Endothelial cell (in vitro differentiated cells): ENCODE measurements at places on chromosomes 4 and X.

- no peak for DNase-seq
These were observed 34.9 kb upstream of the NFKB1 start for GRCh38 chr4:102466298-102466697.

- no peak for DNase-seq
These were observed 2.7 kb downstream of the TIMM17B start for GRCh38 chrX:48894891-48895290.

DNA sequence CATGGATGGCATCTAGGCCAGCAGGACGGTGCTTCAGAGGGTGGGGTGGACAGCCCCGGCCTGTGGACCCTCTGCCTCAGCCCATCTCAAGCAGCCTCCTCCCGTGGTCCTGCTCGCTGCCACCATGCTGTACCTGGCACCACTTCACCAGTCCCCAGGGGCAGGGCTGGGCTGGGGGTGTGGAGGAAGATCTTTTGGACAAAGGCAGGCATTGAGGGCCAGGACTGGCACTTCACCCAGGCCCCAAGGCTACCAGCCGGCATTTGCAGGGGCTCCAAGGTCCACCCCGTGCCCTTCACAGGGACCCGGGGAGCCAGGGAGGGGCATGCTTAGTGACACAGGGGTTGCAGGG lies 713 bp downstream of the PLXNB3 start:
- no peak for DNase-seq

DNA sequence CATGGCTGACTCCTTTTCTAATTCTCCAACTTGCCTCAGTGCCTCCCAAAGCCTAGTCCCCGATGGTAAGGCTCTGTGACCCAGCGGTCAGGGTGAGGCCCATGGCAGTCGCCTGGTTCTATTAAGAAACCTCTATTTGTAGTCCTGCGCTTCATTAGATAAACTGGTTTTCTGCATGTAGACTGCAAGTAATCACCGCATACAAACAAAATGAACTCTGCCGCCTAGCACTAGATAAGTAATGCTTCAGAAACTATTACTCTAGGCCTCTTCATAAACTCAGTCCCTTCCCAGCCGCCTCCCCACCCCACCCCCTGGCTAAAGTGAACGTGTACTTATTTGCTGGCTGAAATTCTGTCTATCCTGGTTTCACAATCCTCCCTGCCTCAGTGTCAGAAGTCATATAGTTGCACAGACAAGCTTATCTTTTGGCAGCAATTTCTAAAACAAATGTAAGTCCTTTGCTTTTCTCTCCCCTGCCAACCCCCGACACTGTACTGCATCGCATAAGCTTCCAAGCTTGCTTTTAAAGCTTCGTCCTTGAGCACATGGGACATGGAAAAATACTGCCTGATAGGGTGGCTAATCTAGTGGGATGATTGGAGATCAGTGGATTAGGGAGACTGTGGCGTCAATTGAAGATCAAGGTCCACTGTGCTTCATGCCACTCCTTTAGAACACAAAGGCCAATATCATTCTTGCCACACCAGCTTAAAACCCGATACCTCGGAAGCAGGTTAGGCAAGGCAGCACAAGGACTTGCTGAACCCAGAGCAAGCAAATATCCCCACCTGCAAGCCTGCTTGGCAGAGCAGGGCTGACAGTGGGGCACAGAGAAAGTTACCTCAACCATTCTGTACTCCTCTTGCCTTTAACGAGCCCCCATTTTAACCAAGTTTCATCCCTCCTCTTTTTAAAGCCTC lies 125.8 kb downstream of the IRF2 start:
- DNase-seq, result no peak

- DNase-seq, result no peak
These were observed 248.8 kb downstream of the PRDM5 start for GRCh38 chr4:120673696-120674095.

DNA sequence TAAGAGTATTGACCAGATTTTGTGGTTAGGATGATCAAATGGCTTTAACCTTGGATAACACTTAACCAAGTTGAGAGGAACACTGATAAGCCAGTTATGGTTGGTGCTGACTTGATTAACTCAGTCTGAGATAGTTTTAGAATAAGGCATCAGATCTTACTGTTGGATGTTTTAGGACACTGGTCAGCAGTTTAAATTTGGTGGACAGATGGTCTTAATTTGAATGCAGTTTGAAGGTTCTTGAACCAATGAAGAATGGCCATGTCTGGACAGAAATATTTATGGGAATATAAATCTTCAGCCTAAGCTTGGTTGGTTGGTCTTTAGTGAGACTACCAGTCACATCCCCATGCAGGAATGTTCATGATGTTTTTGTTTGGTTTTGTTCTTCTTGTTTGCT lies 2.6 kb upstream of the GIMD1 start:
- DNase-seq, result no peak

- DNase-seq, result no peak
These were observed 1.1 kb downstream of the CXCL1 start for GRCh38 chr4:73870260-73870659.
